Large intestine (tissue), 12 donors: ENCODE measurements at places on chromosomes 13 and 19.

- DNase-seq = no peak
These were observed 124.6 kb downstream of the GGACT start for GRCh38 chr13:100464006-100464405.

DNA sequence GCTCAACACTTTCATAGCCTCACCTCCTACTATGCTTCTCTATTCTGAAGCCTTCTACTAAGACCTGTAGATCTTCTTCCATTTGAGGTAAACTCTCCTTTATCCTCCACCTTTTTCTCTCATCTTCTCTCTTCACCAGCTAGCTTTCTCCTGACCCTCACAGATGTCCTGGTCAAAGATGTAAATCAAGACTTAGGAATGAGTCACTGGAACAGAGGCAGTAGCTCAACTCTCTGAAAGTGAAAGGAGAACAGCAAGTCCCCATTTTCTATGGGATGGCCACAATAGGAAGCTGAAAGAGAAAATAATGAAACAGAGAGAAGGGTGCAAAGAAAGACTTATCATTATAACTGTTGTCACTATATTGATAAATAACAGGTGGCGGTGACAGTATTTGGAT, 86.1 kb upstream of the DOCK9 start:
- DNase-seq = no peak

DNA sequence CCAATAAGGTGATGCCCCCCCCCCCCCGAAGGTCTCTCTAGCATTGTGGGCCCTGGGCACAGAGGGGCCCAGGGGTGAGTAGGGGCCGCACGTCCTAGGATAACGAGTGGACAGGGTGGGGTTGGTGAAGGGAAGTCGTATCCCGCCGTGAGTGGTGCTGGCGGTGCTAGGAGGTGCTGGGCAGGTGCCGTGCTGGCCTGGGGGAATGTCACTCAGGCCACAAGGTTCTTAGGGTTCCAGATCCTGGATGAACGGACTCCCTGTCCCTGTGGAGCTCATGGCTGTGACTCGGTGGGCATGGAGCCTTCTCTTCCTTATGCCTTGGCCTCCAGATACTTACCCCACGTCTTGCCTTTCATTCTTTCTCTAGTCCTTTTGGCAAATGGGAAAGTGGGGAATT, 157.4 kb upstream of the SOX1 start:
- DNase-seq = no peak

GRCh38 chr19:46624958-46625661, at the start of gene PTGIR:
TSS of gene PTGIR (minus strand) at chr19:46625089. CDS start at chr19:46624225, 864 bp downstream.
- DNase-seq = no peak

- no peak for DNase-seq
These were observed 667 bp upstream of the ZNF790 start for GRCh38 chr19:36838784-36839324.

- DNase-seq = no peak
These were observed 18.4 kb downstream of the NFIX start for GRCh38 chr19:13013649-13014048.

DNA sequence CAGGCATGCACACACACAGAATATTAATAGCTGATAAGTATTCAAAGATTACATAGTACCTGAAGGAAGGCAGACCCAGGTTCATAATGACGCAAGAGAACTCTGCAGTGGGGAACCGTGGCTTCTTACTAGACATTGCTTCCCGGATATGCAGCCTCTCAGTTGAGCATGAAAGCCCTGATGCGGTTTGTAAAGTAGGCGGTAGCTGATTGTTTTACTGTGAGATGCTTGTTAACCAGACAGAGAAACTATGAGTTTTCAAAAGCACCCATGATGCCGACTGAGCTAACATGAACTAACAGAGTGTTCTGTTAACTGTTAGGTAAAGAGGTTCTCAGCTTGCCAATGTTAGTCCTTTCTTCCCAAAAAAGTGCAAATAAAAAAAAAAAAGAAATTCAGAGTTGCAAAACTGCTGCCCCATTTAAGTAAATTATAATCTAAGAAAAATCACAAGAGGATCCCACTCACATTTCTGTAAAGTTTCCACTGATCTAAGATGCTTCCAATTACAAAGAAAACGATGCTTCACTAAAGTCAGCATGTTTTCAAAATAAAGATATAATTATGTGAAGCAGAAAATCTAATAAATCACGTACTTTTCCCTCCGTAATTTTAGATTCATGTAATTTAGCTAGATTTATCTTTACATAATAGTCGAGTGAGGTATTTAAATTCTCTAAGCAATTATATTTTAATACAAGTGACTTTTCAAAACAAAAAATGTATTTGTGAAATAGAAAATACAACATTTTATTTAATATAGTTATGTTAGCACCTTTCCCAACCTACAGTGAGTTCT, 2.2 kb downstream of the FLT1 start:
- peak; percentile 37 for DNase-seq

DNA sequence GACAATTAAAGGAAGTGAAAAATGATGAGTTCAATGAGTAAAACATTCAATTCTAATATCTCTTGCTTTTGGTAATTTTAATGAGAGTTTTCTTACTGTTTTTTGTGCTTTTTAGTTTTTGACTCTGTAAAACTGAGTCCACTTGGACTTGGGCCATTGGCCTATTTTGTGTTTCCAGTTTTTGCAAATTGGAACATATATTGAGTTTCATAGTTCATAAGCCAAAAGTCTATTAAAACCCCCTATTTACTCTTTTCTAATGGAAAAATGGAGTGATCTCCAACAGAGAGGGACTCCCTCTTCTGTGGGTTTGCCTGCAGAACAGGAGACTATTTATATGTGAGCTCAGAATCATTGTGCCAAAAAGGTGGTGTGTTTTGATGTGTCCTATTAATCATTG, 219.7 kb upstream of the SPRY2 start:
- DNase-seq = no peak

GRCh38 chr19:19232261-19232721, 20.5 kb downstream of the NCAN start:
- DNase-seq = no peak

DNA sequence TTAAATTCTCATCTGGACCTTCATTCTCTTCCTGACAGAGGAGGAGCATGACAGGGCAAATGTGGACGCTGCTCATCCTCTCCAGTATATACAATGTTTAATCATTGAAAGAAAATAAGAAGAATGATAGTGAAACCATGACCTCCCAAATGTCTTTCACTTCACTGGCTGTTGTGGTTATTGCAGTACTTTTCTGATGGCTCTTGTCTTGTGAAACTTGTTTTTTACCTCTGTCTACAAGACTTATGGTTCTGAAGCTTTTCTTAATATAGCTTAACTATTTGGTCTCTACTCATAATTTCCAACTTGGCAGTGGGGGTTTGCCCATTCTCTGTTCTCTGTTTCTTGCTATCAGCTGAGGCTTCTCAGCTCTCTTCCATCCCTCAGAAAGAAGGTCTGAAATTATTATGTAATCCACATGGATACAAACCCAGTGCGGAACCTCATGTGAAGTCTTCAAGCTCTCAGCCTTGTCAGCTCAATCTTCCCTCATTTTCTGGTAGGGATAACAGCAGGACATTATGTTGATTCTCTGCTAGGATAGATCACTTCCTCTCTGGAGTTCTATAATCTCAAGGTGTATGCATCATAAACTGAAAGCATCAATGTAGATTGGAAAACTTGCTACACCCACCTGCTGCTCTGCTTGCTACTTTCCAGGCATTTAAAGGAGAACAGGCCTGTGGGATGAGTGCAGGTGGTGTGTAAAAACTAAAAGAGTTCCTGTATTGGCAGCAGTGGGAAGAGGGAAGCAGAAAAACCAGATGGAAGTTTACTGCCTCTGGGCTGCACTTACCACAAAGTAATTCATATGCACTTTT, 250.3 kb upstream of the HTR2A start:
- no peak for DNase-seq

- no peak for DNase-seq
These were observed 15.4 kb downstream of the CEBPA start for GRCh38 chr19:33286899-33287298.

DNA sequence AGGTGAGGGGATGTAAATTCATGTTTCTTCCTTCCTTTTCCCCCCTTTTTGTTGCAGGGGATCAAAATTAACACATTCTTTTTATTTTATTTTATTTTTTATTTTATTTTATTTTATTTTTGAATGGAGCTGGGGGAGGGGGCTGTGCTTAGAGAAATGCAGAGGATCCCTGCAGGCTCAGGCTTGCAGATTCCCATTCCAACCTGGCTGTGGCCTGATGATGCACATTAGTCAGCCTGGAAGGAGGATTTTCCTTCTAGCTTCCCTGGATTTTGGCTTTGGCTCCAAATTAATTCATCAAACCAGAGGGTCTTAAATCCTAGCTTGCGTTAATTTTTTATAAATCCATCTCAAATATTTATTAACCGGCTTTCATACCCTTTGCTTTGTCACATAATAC, 67.0 kb downstream of the FREM2 start:
- no peak for DNase-seq

DNA sequence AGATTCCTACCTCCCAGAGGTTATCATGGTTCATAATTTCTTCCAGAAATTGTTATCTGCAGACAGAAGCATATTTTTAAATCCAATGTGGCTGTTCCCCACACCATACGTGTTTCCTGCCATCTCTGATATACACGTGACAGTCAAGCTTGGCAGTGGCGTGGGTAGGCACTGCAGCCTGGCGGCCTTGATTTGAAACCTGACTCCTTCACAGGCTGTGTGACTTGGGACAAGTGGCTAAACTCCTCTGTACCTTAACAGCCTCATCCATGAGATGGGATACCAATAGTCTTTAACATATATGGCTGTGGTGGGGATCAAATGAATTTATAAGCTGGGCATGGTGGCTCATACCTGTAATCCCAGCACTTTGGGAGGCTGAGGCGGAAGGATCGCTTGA, 33.2 kb downstream of the DPF1 start:
- DNase-seq = no peak

DNA sequence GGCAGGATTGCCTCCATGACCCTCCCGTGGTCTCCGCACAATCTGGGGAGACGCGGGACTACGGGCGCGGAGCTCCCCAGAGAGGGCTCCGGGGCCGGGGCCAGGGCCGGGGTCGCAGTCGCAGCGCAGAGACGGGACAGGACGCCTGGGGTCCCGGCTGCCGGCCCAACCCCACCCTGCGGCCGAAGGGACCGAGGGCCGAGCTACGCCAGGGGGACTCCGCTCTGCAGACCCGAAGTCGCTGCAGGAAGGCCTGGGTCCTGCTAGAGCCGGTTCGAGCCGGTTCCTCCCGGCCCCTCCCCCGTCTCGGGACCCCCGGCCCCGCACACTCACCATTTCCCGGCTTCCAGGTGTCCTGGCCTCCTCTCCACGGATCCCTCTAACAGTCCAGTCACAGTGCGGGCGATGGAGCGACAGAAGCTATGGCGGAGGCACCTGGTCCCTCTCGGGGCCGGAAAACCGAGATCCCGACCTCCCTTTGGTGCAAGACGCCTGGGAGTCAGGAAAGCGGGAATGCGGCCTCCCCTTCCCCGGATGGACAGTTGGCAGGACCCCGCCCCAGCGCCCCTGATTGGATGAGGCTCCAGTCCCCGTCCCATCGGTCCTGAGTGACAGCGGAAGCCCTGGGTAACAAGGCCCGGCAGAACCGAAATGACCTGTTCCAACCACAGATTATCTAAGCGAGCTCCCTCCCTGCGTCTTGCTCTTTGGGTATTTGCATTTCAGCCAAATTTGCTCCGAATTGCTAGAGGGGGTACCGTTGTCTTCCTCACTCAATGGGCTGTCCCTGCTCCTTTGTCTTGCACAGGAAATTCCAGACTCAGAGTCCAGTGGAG, at the start of gene ZNF625:
ZNF625 (minus strand) TSS at position 512 of the 836 bp plus-strand sequence; CDS start at position 336, 176 bp downstream.
- DNase-seq = peak; percentile 72

- DNase-seq = no peak
These were observed 25.9 kb downstream of the COMP start for GRCh38 chr19:18765224-18765623.

DNA sequence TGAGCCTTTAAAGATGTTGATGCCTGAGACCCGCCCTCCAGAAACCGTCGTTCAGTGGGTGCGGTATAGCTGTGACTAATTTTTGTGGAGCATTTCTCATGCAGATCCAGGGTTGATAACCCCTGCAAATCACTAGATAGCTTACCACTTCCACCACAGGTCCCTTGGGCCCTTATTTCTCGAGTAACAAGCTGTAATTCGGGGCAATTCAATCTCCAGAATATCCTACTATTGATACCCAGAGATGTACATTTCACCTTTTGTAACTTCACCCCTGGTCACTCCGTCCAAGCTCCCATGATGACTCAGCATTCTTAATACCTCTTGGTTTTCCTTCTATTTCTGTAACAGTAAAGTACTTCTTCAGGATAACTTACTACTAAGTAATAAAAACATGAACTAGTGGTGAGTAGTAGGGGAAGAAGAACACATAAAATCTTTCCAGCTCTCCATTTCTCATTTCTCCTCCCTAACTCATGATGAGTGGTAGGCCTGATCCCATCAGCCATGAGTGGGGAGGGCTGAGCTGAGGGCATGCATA, 71.9 kb upstream of the UBL3 start:
- DNase-seq = no peak

- no peak for DNase-seq
These were observed 7.4 kb upstream of the CEACAM18 start for GRCh38 chr19:51470966-51471365.

DNA sequence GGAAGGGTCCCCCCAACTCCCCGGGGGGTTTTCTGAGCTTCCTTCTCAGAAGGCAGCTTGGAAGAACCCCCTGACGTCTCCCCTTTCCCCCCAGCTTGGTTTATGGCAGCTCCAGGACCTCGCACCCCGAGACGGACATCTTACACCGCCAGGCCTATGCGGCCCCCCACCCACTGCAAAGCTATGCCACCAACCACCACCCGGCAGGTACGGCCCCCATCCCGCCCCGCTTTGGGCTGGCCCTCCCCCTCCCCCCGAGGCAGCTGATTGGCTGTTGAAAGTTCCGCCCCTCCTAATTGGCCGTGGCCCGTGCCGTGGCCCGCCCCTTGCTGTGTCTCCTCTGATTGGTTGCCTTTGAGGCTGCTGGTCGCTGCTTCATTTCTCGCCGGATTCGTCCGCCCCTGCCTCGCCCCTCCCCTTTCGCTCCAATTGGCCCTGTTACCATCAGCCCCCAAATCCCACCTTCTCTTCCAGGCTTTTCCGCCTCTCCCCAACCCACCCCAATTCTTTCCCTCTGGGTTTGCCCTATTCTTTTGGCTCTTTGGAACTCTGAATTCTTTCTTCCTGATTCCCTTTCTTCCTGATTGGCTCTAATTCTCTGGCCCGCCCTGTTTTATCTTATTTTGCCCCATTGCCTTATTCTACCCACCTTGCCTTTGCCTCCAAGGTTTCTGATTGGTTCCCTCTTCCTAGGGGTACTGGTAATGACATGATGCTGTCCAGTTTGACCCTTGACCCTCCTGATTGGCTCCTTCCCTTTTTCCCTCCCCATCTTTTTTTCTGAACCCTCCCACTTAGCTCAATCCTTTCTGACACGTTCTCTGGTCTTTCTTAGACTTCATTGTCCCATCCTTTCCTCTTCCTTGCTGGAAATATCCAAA, 2.5 kb downstream of the PRR12 start:
- peak; percentile 87 for DNase-seq

DNA sequence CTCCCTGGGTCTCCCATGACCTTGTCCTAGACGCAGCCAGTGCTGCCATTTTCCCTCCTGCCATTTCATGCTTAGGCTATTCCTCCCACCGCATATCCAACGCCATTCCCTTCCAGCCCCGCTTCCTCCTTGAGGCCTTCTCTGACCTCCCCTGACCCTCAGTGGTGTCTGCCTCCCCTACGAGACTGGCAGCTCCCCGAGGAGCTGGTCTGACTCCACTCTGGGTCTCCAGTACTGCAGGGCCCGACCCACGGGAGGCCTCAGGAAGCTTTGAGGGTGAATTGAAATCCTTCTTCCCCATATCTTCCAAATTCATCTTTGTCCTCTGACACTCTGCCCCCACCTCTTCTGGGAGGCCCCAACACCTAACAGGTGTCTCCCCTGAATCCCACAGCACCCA, 708 bp downstream of the KLK15 start:
- no peak for DNase-seq
